ENCODE measurements at places on chromosomes 7 and 10.

DNA sequence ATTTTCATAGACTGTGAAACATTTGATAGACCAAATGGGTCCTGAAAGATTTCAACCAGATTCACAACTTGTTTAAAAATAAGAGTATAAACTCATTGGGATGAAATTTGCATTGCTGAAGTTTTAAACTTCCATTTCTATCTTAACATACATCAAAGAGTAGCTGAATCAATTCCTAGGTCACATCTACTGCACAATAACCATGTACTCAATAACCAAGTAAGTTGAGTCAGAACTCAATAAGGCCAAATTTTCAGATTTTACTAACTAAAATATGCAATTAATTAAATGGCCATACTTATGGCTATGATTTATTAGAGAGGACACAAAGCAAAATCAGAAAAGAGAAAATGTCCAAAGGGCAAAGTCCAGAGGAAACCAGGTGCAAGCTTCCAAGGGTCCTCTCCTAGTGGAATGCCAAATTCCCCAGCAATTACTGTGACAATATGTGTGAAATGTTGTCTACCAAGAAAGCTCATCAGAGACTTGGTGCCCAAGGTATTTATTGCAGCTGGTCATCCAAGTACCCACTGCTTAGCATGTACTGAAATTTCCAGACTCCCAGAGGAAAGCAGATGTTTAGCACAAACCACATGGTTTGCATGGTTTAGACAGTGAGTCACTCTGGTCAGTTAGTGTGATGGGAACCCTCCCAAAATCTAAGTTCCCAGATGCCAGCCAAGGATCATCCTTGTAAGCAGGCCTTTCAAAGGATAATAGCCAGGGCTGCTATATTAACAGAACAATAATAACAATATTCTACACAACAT is 238.9 kb downstream of the IPMK start:
- no peak for DNase-seq

DNA sequence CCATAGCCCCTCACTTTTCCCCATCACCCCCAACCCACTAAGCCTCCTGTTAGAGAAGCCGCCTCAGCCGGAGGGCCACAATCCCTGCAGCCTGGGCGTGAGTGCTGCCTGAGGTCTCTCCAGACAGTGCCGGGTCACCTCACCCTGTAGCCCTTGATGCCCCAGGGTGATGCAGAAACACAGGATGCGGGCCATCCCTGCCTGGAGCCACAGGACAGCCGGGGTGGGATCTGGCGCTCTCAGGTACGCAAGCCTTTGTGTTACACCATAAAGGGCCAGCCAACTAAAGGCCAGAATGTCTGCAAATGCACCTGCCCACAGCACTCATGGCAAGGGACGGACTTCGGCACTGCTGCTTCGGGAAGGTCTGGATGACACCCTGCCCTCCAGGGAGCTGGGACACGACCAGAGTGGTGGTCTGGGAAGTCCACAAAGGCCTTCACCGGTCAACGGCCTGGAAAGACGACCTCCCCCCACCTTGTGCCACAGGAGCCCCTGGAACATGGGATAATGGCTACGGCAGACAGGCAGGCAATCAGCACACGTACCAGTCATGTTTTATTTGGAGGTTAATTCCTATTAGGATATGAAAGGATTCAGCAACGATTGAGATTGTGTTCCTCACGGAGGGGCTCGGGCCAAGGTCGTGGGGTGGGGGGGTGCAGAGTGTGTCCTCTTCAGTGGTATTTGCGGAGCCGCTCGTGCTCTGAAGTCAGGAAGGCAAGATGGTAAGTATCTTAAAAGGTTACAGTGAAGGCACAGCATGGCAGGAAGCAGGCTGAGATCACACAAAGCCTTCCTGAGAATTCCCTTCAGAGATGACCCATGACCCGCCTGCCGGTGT is 8.1 kb downstream of the ATP5MF start:
- DNase-seq = no peak

DNA sequence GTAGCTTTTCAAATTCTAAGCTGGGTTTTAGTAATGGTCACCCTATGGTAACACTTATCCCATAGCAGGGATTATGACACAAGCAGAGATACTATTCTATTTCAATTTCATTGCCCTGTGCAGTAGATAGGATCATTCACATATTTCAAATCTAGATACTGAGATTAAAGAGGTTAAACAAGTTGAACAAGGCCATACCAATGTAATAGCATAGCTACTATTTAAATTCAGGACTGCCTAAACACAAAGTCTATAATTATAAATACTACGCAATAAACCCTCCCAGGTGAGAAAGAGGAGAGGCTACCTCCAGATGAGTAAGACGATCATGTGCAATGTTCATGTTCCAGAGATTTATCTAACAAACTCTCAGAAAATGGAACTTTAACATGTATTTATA is 1.1 kb downstream of the LIPM start:
- DNase-seq = no peak

GRCh38 chr7:156781972-156782371 is 111.0 kb downstream of the LMBR1 start:
- DNase-seq = no peak

GRCh38 chr7:101058355-101058754 is 26.9 kb upstream of the TRIM56 start:
- peak; percentile 37 for DNase-seq

GRCh38 chr10:28925121-28925663 is 247.9 kb downstream of the BAMBI start:
- DNase-seq = peak; percentile 60

DNA sequence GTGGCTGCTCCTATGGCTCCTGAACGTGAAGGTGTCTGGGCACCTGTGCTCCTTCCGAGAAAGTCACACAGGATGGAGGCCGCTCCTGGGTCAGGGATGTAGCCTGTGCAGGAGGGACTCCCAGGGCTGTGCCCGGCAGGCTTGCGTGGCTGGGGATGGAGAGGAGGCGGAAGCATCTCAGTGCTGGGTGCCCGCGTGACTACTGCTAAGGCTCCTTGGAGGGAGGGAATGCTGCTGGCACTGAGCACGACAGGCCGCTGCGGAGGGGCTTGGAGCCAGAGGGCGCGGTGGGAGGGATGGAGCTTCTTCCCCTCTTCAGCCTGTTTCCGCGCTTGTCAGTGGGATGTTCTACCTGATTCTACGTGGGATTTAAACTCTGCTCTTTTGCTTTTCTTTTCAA is 35.0 kb downstream of the ADCY1 start:
- no peak for DNase-seq

DNA sequence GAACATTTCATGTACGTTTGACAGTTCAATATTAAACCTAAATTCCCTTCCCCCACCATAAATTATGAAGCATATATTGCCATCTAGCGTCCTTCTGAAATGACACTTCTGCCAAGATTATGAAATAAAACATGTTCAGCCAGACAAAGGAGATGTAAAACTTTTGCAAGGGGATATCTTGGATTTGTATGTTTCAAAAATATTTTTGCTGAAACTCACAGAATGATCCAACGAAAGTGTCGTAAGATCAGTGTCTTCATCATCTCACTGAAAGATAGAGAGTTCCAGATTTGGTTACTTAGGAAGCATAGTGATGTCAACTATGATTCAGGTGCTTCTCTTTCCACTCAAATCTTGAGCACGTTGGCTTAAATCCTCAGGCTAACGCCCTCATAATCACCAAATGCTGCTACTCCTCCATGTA is 904.3 kb downstream of the XPNPEP1 start:
- no peak for DNase-seq

GRCh38 chr10:22667093-22667480 is 47.3 kb downstream of the PIP4K2A start:
- no peak for DNase-seq

- no peak for DNase-seq
Observed at GRCh38 chr10:125123476-125124114, 36.8 kb downstream of the CTBP2 start.

Measured in retina (tissue), 1 donor.